ENCODE measurements at places on chromosomes 3 and 15.

GRCh38 chr3:24646790-24647189 is 152.1 kb upstream of the THRB start:
- DNase-seq, result no peak

GRCh38 chr15:56042031-56042430 is 48.6 kb upstream of the NEDD4 start:
- no peak for DNase-seq

DNA sequence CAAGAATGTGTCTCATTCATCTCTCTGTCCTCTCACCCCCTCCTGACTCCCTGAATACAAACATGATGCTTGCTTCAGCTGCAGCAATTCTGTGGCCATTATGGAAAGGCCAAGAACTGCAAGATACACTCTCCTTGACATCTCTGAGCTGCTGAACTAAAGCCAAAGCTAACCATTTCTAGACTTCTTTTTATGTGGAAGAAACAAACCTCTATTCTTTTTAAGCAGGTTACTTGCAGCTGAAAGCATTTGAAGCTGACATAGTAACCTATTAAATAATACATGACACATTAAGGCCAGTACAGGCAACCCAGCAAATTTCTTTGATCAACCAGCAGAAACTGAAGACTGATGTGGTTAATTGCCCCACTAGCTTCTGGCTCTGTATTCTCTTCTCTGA is 17.5 kb downstream of the FHIT start:
- no peak for DNase-seq

DNA sequence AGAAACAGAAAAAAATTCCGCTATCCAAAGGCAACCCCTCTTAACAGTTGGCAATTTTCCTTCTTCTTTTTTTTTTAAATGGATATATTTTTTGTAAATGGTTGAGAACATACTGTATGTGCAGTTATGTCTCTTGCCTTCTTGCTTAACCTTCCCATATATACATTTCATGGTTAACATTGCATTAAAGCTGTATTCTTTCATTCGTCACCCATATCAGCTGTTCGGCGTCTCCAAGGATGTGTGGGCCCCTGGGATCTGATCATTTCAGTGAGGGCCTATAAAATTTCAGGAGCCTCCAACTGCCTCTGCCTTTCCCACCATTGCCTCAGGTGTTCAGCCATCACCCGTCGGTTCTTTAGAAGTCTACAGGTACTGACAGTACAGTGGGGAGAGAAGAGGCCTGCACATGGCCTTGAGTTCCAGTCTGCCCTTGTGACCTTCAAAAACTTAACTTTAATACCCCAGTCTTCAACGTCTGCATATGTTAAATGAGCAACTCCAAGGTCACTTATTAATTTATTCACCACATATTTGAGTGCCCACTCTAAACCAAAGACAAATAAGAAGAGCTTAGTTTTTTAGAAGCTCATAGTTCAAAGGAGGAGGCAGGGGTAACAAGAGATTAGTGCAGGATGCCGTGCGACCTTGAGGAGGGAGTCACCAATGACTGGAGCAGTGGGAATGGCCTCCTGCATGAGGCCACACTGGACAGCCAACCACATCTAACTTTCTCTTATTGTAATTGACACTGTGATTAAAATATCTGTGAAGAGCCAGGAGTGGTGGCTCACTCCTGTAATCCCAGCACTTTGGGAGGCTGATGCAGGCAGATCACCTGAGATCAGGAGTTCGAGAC is 6.9 kb downstream of the ST6GAL1 start:
- DNase-seq, result no peak

- DNase-seq, result no peak
Measured at GRCh38 chr3:41912280-41912679, 49.6 kb downstream of the ULK4 start.

GRCh38 chr3:27590437-27591298 is 106.5 kb upstream of the SLC4A7 start:
- no peak for DNase-seq

DNA sequence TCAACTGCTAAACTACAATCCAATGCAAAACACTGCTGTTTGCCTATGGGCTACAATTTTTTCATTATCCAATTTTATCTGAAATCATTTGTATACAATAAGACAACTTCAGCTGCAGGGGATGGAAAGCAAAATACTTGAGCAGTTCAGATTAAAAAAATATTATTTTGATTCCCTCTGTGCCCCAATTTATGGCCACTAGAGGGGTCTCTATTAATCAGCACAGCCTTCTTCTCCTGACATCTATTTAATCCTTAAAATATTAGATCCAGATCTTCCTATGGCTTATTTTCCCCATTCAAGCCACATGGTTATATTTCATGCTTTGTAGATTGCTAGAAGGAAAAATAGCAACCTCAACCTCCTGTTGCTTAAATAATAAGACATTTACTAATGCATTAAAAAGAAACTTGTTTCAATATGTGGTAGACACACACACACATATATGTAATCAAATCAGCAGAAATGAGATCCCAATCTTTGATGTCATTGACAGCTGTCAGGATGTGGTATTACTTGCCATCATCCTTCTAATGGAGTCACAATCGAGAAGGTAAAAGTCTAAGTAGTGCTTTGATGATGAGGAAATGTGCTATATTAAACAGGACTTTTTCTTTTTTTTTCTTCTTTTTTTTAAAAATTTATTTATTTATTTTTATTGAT is 104.2 kb downstream of the P2RY1 start:
- no peak for DNase-seq

DNA sequence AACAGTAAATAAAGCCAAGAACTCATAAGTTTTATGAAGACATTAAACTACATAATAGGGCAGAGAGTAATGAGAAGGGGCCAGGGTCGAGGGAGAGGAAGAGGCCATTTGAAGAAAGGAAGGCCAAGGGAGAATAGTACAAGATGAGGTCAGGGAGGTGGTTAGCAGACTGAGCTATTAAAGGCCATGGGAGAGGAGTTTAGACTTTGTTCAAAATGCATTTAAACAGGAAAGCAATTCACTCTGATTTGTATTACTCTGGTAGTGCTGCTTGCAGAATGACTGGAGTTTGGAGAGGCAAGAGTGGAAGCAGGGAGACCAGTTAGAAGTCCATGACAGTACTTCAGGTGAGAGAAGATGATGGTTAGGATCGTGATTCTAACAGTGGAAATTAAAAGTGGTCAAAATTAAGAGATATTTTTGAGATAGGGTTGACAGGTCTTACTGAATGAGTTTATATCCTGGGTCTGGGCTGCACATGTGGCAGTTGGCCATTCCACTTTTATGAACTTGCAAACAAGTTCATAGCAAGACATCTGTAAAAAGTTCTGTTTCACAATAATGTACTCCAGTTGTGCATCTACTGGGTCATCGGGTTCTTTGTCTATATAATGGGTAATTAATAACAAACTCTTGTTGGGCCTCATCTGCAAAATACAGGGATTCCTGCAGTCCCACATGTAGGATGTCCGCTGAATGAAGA is 16.3 kb downstream of the PPP2R3A start:
- DNase-seq, result no peak

DNA sequence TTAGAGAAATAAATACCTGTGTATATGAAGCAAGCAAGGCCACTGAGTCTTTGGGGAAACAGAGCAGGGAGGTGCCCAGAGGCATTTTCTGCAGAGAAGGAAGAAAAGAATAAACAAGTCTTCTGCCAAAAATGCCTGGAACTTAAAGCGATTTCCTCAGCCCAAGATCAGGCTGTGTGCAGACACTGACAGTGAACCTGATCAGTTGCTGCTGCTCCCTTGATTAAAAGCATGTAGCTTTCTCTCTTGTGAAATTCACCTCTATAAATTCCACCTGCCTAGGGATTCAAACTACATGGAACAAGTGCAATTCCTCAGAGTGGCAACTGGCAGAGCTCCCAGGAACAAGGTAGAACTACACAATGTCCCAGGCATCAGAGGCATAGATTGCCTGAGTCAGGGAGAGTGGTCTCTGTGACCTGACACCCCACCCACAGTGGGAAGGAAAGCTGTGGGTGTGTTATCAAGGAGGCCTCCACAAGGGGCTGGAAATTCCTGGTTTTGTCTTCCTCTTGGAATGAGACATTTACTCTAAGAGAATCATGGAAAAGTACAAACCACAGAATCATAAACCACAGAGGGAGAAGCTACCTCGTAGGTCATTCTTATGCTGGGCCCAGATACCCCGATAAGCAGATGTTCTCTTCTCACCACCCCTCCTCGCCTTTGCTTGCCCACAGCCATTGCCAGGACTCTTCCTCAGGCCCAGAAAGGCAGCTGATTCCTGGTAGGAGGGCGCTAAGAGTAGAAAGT is 1.8 kb upstream of the ZBTB38 start:
- DNase-seq, result no peak

DNA sequence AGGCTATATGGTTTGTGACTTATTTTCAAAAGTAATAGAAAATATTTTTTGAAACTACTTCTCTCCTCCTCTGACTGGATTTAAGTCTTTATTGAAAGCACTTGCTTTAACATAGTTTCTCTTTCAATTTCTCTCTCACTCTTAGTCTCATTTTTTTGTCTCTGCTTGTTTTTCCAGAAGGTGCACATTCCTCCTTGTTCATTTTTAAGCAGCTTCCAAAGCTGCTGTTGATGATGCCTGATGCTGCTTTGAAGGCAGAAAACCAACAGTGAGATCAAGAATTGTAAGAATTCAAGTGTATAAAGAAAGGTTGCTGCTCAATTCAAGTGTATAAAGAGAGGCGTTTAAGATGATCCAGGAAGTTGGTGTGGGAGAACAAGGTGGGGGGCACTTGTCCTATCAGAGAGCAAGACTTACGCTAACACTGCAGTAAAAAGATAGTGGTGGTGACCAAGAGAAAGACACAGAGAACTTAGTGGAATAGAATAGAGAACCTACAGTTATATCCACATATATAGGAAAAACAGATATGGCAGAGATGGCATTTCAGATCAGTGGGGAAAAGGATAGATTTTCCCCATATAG is 12.1 kb downstream of the NR2C2 start:
- no peak for DNase-seq
